ENCODE measurements at places on chromosomes 16 and 17.

GRCh38 chr17:10471858-10472257 is 2.5 kb upstream of the MYH4 start:
- DNase-seq, result no peak

DNA sequence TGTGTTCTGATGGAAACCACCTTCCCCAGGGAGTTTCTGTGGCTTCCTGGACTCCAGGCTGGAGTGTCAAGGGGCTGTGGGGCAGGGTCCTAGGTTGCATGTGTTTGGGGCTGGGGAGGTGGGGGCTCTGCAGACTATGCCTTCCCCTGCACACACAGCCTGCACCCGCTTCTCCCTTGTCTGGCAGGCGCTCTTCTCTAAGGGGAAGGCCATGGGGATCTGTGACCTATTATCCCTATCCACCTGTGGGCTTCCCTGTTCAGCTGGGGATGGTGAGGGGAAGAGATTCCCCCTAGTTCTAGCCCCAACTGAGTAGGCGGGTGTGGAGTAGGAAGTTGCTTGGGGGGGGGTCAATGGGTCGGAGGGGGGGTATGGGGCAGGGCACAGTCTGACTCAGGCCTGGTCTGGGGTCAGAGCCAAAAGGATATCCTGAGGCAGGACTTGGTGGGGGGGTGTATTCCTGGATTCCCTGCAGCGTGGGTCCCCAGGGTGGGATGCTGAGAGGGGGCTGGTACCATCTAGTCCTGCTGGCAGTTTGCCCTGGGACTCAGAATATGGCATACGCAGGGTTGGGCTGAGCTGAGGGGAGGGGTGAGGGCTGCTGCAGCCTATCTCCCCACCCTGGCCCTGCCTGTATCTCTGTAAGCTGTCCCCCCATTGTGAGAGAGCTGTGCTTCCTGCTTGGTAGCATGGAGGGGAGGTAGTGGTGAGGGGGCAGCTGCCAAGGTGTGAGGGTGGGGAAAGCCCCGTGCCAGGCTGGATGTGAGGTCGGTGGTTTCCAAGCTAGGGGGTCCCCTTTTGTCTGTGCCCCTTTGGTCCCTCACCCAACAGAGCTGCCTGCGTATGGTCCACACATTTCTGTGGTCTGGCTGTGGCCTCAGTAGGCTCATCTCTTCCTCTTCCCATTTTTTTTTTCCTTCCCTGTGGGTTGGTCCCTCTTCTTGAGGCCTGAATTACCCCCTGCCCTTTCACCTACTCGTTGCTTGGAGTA is 14.7 kb downstream of the RARA start:
- DNase-seq, result no peak

GRCh38 chr16:65289022-65289421 is 167.2 kb upstream of the CDH11 start:
- DNase-seq, result no peak

GRCh38 chr17:44473367-44473766 is 29.8 kb downstream of the GPATCH8 start:
- DNase-seq, result no peak

GRCh38 chr17:78374631-78375274 is 3.7 kb upstream of the PGS1 start:
- DNase-seq, result no peak

GRCh38 chr16:89765292-89765830 is 44.0 kb downstream of the ZNF276 start:
- DNase-seq, result no peak

- DNase-seq, result no peak
Observed at GRCh38 chr16:69089091-69089910, 16.2 kb upstream of the HAS3 start.

DNA sequence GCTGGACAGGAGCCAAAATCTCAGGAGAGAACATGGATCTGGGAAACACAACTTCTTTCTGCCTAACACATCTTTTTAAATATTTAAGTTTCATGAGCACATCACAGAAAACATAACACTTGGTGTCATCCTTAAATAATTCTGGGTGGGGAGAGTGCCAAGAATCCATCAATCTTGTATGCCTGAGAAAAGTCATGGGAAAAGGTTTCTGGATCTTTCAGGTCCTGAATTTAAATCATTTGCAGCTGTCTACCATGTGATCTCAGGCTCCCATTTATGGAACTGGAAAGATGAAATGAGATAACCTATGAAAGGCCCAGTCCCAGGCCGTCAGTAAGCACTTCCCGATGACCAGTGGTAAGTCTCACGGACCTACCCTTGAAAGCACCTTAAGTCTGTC is 15.1 kb downstream of the CDH11 start:
- DNase-seq, result no peak

DNA sequence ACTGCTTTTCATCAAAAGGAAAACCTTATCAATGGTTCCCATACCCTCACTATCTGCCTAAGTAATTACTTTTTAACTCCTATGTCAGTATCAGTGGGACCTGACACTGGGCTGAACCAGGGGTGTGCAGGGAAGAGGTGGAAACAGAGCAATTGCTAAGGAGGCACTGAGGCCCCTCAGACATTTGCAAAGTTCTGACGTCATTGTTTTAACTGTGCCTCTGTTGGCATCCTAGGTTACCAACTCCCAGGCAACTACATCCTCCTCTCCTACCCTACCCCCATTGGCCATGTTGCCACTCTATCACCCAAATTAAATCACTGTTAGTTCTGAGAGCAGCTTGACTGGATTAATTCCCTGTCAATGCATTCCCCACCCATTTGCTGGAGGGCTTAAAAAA is 8.0 kb upstream of the WWOX start:
- no peak for DNase-seq

GRCh38 chr16:85529489-85530369 is 83.4 kb upstream of the GSE1 start:
- DNase-seq, result no peak

All from NCI-H1436 treated with DMSO at 0.1 percent for 48 hours (cell line).